ENCODE measurements at places on chromosomes 11 and 22. TPM values are rescaled to one million over a fixed set of nuclear protein-coding genes. Genes with fewer than 3 reads are reported as not detected.

Gene NPTXR
- 0.76 TPM for total RNA-seq

Gene CST6
- total RNA-seq: not detected

Gene ACTN3
- not detected for total RNA-seq

Gene GRAMD1B
- 22.8 TPM for total RNA-seq

Gene ZNF215
- 1.3 TPM for total RNA-seq

Gene CCDC188
- not detected for total RNA-seq

Gene OR2AG2
- total RNA-seq: 0.08 TPM

Gene DEFB131B
- total RNA-seq: not detected

Gene ENDOD1
- 23.9 TPM for total RNA-seq

Gene PLAAT5
- 0.11 TPM for total RNA-seq

Gene BIK
- total RNA-seq: 1.7 TPM

Gene MB
- not detected for total RNA-seq

Measured in activated CD8-positive, alpha-beta T cell treated with anti-CD3 and anti-CD28 coated beads, Interleukin-2, amount 10 ng/mL, durations not matched to agents 7 days and 5 days (primary cell).